ENCODE measurements at places on chromosomes 11 and 22.

- DNase-seq, result no peak
Observed at GRCh38 chr22:47210686-47211085, 448.2 kb downstream of the TBC1D22A start.

- DNase-seq, result no peak
Observed at GRCh38 chr11:117769533-117769932, 27.5 kb downstream of the DSCAML1 start.

DNA sequence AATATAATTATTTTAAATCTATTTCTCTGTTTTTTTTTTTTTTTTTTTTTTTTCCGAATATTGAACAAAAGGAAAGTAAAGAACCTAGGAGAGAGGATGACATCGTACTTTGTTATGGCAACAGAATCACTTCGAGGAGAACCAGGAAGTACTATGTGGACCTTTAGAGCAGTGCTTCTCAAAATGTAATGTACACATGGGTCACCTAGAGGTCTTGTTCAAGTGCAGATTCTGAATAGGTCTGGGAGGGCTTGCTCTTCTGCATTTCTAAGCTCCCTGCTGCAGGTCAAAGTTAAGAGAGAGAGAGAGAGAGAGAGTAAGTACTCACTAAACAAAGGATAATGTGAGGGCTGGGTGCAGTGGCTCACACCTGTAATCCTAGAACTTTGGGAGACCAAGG lies 419.5 kb upstream of the TENM4 start:
- no peak for DNase-seq

DNA sequence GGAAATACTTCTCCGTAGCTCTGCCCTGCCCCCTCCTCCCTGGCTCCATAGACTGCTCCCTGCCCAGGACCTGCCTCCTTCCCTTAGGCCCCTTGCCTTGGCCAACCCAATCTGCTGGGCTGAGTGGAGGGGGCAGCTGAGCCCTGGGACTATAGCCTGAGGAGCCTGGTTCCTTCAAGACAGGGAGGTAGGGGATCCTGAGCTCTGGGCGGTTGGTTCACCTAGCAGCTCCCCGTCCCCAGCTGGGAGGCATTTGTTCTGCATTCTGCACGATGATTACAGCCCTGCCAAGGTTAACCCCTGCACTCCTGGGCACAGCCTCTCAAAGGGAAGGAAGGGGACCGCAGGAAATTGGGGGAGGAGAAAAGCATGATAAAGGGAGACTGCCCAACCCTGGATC lies 3.6 kb upstream of the CDC42EP1 start:
- no peak for DNase-seq

GRCh38 chr11:32113200-32113919 lies 22.5 kb downstream of the RCN1 start:
- no peak for DNase-seq
